Activated CD4-positive, alpha-beta T cell treated with anti-CD3 and anti-CD28 coated beads, Interleukin-2, amount 10 ng/mL, durations not matched to agents 7 days and 5 days (primary cell): ENCODE measurements at places on chromosomes 4 and X. TPM values are rescaled to one million over a fixed set of nuclear protein-coding genes. Genes with fewer than 3 reads are reported as not detected.

SHROOM2 gene
- not detected for total RNA-seq

DNA sequence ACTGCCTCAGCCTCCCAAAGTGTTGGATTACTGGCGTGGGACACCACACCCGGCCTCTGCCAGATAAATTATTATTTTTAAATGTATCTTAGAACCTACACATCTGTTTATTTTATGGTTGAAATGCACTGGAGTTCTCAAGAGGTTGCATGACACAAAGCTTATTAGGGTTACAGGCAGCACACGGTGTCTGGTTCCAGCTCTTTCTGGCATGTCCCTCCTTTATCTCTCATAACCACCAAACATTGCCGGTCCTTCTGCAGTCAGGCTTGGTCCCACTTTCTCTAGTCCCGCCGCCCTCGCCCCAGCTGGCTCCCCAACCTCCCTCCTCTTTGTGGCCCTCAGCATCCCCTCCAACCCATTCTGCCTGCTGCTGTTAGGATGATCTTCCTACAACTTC, 39.7 kb upstream of the SPRY1 start:
- DNase-seq: no peak

DNA sequence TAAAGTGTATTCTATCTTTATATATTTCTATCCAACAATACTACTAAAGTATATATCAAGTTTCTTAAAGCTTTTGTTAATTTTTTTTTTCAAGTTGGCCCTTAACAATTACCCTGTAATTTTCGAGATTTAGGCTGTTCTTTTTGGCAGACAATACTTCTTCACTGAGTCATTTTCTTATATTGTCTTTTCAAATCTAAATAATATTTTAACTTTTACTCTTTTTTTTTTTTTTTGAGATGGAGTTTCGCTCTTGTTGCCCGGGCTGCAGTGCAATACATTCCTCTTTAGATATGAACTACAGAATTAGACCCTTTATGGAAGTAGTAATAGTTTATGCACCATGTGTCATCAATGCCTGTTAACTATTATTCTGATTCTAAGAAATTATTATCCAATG, 120.7 kb downstream of the GLRA3 start:
- no peak for DNase-seq

GRCh38 chr4:128244379-128244778, 43.2 kb downstream of the PGRMC2 start:
- DNase-seq: no peak

DNA sequence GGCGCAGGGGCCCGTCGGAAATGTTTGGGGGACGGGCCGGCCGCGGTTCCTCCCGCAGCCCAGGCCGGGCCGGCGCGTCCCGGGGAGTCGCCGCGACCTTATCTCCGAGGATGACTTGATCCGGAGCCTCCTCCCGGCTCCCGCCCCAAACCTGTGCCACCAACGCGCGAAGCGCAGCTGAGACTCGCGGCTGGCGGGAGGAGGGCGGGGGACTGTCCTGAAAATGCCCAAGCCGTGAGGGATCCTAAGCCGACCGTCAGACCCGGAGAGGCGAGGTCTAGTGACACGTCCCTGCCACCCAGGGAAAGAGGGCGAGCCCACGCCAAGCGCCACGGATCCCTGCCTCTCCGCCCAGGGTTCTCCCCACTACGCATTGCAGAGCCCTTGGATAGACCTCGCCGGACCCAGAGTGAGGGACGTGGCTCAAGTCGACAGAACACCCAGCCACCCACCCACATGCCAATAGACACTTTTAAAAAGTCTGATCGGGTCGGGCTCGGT, 26.9 kb downstream of the UTP14A start:
- DNase-seq: no peak
